Calu3 (cell line): ENCODE measurements at places on chromosomes 5 and 9. TPM values are rescaled to one million over a fixed set of nuclear protein-coding genes. Genes with fewer than 3 reads are reported as not detected.
A peak's percentile ranks its signal among the peaks of the same experiment; 100 is the strongest.

Gene KLF9
- 0.81 and 0.87 TPM in 2 replicates for total RNA-seq

Gene FYB1
- 30.8 and 42.8 TPM in 2 replicates for total RNA-seq

DNA sequence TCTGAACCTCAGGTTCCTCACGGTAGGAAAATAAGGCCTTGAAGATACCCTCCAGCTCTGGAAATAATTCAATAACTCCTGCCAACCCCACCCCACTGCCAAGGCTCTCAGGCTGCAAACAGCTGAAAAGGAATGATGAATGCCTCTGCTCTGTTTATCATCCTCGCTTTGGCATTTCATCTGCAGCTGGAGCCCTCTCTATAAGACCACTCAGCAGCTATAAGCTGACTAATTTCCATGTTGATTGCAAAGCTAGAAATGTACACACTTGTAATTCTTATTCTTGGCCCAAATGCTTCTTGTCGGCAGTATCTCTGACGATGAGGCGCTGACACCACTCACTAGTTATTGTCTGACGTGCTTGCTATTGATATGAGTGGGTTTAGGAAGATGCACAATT lies 408.4 kb upstream of the NMUR2 start:
- no peak for DNase-seq

DNA sequence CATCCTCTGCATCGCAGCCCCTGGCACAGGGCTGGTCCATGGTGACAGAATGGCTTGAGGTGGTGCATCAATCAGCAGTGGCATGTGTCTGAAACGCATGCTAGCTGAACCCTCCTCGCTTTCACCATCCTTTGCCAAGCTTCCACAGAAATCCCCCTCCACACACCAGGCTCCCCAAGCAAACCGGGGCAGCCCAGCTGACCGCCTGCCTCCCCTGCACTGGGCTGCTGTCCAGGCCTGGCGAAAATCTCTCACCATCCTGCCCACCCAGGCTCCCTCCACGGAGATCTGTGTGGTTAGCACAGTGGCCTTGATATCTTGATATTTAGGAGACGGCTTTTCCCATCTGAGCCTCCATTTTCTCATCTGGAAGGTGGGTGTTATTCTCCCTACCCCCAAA lies 905 bp upstream of the HRH2 start:
- no peak for DNase-seq

- DNase-seq = no peak
Measured at GRCh38 chr9:135252980-135253304, 165.5 kb downstream of the OLFM1 start.

DNA sequence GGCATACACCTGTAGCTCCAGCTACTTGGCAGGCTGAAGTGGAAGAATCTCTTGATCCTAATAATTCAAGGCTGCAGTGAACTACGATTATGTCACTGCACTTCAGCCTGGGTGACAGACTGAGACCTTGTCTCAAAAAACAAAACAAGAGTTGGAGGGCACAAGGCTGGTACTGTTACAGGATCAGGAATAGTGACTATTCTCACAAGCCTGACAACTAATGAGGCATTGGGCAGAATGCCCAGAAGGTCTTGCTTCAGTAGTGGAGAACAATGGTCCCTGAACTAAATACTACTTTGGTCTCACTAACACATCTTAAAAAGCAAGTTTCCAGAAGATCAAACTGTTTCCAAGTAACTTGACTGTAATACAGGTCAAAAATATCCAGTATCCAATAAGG lies 182.9 kb upstream of the RFX3 start:
- peak; percentile 18 for DNase-seq
